ENCODE measurements at places on chromosomes 6 and 20.

DNA sequence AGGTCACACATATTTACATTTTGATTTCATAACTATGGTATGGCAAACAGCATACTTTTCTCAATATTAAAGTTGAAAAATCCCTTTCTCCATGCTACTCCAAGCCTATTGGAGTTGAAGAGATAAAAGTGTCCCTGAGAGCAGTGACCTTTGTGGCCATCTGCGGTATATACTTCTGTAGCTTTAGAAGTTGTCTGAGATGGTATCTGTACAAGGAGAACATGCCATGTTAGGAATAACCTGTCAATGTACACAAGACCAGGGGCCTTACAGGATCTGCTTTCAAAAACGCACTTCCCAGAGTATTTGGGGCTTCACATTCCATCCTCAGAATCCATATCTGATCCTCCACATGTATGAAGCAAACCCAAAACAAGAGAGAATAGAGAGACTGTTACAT lies 226.7 kb downstream of the MEI4 start:
- no peak for DNase-seq

- no peak for DNase-seq
Measured at GRCh38 chr20:62772990-62773844, 23.1 kb upstream of the MRGBP start.

DNA sequence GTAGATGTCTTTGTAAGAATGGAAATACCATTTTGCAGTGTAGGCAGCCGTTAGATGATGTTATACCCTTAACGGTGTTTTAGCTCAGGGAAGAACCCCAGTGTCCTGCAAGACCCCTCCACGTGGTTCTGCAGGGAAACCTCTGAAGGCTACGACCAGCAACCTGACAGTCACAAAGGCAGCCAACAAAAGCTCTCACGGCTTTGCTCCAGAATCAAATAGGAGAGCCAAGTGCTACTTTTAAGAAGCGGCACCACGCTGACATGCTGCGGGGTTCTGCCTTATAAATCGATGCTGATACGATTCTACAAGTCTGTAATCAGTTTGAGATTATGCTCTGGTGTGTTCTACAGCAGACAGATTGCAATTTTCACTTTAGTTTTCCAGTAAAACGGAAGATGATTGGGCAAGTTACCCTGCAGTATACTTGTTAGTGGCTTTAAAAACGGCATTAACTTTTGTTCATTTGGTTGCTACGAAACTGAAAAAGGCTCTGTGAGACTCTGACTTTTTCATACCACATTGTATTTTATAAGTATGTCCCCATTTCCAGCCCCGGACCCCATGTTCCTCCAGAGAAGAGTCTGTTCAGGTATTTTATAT lies 312.9 kb downstream of the SAMD5 start:
- no peak for DNase-seq

GRCh38 chr6:31007694-31008093 lies 2.6 kb upstream of the MUC22 start:
- DNase-seq = peak; percentile 79

Measured in epithelial cell of prostate (primary cell).